ENCODE measurements at places on chromosomes 4 and X.

DNA sequence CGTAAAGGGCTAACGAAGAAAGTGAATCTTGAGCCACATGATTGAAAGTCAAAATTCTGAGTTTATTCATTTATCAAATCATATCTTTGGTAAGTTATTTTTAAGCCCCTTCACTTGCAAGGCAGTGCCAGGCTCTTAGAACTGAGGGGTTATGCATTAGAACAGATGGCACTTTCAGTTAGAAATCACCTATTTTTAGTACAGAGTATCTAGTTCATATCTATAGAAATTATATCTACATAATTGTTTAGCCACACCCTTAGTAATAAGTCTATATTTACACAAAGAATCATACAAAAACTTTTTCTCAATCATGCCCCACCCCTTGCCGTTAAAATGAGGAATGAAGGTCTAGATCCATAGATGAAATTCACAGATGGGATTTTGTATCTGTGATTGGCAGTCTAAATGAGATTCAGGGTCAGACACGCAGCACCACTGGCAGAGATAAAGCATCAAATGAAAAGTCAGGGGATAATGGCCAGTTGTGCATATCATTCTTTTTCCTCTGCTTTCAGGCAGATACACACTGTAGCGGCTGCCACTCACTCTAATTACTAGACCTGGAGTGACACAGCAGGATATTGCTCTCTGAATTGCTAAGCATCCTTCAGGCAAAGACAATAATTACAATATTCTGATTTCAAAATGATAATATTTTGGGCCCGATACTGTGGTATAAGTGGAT lies 440.5 kb downstream of the MAPK10 start:
- no peak for DNase-seq

- no peak for DNase-seq
Observed at GRCh38 chrX:69307756-69308155, 142.5 kb upstream of the PJA1 start.

- DNase-seq: no peak
Observed at GRCh38 chr4:130814896-130815295, 1718.9 kb downstream of the C4orf33 start.

- no peak for DNase-seq
Observed at GRCh38 chr4:10506077-10506476, 48.9 kb upstream of the ZNF518B start.

All from CD4-positive, alpha-beta T cell treated with Interleukin-15 for 1 hour (primary cell).